Stimulated activated CD4-positive, alpha-beta T cell treated with anti-CD3 and anti-CD28 coated beads, Interleukin-2, amount 100 ng/mL, for 24 hours (primary cell): ENCODE measurements at places on chromosomes 1 and 21.

DNA sequence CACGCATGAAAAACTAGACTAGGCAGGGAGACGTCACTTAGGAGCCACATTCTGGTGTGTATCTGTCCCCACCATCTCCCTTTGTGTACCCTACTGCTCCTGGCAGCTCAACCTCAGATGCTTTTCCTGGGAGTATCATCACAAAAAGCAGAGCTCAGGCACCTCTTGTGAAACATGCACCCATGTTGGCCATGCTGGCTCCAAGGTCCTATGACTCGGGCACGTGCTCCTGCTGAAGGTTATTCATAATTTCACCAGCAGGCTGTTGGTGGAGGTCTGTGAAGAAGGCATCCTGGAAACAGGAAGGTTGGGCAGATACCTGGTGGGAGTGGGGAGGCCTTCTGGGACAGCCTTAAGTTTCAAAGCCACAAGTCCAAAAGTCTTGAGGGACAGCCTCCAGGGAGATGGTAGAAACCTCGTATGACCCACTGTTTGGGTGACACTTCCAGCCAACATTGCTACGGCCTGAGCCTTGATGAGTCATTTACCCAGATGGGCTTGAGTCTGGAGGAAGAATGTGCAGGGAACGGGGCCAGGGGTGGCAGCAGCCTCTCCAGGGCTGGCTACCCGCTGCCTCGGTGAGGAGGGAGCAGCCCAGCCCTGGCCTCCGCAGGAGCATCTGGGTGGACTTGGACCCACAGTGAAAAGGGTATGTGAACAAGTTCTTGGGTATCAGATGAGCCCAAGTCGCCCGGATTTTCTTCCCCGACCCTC lies 75.8 kb downstream of the PGBD5 start:
- no peak for DNase-seq

DNA sequence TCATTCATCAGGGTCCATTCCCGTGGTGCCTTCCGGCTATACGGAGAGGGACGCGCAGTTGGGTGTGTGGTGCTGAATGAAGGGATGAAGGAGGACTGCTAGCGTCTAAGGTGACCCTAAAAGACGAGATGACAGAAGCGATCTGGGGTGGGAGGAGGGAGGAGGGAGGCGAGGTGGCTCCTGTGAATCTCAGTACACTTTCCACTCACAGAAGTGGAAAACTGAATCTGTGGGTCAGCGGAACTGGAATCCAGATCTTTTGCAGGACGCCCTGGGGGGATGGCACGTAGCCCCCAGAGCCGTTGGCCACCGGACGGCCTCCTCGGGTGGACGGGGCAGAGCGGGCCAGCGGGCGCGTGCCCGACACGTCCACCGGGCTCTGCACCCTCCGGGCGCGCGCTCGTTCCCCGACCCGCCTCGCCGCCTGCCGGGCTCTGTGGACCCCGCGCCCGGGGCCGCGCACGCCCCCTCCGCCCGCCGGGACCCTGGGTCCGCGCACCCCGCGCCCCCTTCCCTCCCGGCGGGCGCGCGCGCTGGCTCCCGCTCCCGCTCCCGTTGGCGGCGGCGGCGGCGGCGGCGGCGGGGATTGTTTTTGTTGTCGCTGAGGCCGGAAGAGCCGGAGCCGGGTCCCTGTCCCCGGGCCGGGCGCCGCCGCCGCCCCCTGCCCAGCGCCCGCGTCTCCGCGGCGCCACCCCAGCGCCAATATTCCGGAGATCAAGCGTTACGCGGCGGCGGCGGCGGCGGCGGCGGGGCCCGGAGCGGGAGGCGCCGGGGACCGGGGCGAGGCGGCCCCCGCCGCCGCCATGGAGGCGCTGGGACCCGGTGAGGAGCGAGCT lies at the start of gene AGO4:
Gene AGO4 (plus strand): TSS at position 403 of the 836 bp plus-strand sequence. CDS start 401 bp downstream, at position 804.
- peak; percentile 49 for DNase-seq

DNA sequence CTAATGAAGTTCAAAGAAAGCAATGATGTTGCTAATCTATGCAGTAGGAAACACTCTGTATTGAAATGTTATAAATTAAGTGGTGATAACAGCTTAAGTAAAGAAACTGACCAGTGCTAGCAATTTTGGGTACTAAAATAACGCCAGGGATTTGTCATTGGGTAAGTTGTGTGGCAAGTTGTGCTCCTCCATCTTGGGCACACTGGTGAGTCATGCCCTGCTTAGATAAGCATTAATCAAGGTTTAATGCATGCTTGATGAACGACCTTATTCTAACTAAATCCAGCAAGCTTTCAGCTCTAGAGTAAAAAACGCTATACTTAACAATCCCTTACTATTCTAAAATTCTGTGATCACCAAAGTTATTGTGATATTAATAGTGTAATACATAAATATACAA lies 25.2 kb downstream of the VAMP4 start:
- DNase-seq, result no peak

DNA sequence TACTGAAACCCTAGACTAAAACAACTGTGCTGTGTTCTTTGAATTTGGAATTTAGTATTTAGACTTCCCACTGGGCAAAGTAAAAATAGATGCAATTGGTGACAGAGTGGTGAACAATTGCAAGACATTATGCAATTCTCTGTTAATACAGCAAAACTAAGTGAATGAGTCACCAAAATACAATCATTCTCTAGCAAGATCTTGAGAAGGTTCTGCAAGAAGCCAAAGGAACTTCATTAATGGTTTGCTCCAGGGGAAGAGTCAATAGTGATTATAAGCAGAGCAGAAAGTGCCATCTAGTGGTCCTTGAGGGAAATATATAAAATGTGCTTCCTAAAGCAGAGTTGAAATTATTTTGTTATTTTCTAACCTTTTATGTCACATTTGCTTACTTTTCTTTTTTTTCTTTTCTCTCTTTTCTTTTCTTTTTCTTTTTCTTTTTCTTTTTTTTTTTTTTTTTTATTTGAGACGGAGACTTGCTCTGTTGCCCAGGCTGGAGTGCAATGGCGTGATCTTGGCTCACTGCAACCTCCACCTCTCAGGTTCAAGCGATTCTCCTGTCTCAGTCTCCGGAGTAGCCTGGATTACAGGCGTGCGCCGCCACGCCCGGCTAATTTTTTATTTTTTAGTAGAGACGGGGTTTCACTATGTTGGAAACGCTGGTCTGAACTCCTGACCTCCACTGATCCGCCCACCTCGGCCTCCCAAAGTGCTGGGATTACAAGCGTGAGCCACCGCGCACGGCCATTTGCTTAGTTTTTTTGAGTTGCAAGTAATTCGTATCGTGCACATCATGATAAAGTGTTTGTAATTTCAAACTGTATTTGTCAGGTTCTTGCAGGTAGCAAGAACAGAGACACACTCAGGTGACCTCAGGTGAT lies 99.2 kb downstream of the CTH start:
- no peak for DNase-seq

DNA sequence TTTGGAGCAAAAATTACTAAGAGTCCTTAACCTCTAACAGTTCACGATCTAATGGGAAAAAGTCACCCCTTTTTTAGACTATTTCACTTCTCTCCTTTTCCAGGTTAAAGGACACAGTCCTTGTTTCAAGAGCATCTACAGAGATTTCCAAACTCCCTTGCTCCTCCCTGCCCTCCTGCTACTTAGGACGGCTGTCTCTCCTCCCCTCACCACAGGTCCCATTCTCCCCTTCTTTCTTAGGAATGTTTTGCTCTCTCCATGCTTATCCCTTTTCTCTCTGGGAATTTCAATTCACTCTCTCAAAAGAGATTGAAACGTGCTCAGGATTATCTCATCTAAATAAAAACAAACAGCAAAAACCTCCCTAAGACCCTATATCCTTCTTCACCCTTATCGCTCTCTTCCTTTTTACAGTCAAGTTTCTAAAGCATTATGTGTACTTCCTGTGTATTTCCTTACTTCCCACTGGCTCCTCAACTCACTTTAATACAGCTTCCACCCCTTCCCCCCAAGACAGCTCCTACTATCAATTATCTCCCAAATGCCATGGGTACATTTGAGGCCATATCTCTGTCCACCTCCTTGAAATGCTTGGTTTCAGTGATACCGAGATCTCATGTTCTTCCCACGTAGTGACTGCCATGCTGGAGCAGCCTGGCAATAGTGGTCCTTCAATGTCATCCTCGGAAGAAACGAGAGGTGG lies 43.2 kb upstream of the ZNF281 start:
- no peak for DNase-seq

DNA sequence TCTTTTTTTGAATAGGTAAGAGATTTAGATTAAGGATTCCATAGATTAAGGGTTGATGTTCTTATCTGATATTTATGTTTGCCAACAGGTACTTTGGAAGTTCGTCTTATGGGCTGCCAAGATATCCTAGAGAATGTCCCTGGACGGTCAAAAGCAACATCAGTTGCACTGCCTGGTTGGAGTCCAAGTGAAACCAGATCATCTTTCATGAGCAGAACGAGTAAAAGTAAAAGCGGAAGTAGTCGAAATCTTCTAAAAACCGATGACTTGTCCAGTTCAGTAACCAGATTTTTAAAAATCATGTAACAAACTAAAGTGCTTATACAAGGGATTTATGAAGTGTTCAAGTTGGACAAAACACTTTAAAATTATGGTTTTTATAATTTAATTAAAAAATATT lies 100.5 kb downstream of the PKN2 start:
- no peak for DNase-seq

- DNase-seq, result no peak
These were observed 13.6 kb downstream of the SRSF11 start for GRCh38 chr1:70234733-70235132.

- no peak for DNase-seq
These were observed 11.6 kb upstream of the DDI2 start for GRCh38 chr1:15605398-15606383.

DNA sequence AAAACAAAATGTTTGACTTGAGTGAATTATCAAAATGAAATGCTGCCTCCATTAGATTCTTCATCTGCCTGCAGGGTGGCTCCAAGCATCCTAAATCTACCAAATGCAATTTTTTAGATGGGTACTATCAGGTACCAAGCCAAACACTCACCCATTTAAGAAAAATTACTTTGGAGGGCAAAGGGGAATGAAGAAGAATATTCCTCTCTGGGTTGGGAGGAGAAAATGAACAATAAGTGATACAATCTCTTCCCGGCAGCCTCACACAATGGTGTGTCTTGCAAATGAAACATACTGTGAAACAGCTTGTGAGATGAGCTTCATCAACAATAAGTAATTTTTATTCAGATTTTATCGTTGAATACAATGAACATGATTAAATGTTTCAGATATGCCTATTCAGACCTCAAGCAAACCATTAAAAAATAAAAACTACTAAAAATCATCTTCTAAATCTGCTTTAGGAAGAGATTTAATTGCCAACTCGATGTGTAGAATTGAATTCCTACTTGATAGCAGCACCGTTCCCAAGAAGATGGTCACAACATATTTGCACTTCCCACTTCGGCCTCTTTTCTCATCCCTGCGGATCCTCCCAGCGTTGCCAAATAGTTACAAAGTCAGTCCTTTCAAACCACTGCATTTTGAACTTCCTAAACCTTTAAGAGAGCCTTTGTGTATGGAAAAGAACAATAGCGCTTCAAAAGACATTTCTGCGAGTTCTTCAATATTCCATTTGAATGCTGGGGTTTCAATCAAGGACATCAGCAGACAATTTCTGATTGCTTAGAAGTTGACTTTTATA lies 2.7 kb downstream of the DAB1 start:
- no peak for DNase-seq

- peak; percentile 59 for DNase-seq
These were observed 240.1 kb downstream of the DISC1 start for GRCh38 chr1:231866392-231867331.

DNA sequence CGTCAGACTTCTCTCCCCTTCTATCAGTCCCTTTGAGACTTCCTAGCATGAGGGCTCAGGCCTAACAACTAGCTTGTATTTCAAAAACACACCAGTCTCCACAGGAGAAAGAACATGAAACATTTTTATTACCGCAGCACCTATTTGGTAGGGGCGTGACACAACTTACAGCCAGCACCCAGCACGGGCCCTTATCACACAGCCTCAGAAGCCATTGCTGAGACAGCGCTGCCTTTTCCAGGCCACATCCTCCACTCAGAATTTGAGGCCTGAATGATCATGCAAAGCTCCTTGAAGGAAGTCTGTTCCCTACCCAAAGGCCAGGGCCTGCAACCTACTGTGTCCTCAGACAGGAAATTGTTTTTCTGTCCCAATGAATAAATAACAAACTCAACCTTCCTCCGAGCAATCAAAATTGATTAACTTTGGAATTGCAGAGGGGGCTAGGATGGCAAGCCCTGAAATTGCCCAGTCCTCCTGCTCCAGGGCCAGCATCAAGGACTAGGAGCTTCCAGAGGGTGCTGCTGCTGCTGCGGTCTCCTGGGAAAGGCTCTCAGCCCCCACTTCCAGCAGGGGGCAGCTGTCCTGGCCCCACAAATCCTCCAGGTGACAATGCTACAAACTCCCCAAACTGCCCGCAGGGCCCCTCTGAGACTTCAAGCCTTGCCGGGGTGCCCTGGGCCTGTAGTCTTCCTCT lies 94.3 kb upstream of the GALNT2 start:
- DNase-seq, result peak; percentile 11

GRCh38 chr21:17032141-17032655 lies 480.6 kb upstream of the CXADR start:
- DNase-seq, result no peak

GRCh38 chr1:43774359-43774758 lies 67.0 kb downstream of the ST3GAL3 start:
- no peak for DNase-seq

DNA sequence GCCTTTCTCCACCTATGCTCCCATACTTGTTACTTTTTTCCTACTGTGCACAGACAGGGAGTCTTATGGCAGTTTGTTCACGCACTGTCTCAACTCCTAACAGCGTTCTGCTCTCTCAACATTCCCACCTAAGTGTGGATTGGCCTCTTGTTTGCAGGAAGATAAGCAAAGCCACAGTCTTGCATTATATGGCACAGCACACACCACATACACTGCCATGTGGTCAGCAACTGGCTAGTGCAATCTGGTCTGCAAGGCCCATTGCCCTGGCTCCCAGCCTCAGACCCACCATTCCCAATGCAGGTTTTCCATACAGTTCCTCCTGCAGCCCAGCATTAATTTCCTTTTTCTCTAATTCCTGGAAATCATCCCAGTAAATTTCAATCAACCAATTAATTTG lies 38.3 kb upstream of the LAMC2 start:
- no peak for DNase-seq

DNA sequence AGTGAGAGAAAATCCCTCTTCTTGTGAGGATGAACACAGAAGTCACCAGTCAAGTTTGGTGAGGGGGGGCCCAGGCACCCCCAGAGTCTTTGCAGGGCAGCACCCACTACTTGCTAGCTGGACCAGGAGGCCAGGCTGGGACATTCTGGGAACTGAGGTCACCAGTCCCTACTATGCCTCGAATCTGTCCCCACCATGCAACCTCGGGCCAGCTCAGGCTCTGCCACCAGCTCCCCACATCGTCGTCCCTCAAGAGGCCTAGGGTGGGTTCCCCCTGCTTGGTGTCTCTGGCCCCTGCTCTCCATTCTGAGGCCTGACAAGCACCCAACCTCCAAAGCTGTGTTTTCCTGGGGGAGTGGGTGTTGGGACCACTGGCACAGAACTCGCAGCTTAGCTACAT lies 22.2 kb upstream of the ZNF678 start:
- DNase-seq, result no peak
